ENCODE measurements at places on chromosomes 2 and 18.

GRCh38 chr2:100785626-100786296 is 34.2 kb upstream of the NPAS2 start:
- no peaks in the 10 kb centered on the region for H3K4me1 ChIP-seq
- no peak for DNase-seq
- H3K27me3 ChIP-seq, result no peaks in the 10 kb centered on the region
- H3K36me3 ChIP-seq, result no peaks in the 10 kb centered on the region

- no peak for DNase-seq
- H3K36me3 ChIP-seq, result no peaks in the 10 kb centered on the region
- H3K4me3 ChIP-seq, result no peak overlapping the region
- no peaks in the 10 kb centered on the region for H3K27me3 ChIP-seq
- H3K27ac ChIP-seq, result no peak overlapping the region
Observed at GRCh38 chr2:215784371-215784783, 229.0 kb downstream of the MREG start.

DNA sequence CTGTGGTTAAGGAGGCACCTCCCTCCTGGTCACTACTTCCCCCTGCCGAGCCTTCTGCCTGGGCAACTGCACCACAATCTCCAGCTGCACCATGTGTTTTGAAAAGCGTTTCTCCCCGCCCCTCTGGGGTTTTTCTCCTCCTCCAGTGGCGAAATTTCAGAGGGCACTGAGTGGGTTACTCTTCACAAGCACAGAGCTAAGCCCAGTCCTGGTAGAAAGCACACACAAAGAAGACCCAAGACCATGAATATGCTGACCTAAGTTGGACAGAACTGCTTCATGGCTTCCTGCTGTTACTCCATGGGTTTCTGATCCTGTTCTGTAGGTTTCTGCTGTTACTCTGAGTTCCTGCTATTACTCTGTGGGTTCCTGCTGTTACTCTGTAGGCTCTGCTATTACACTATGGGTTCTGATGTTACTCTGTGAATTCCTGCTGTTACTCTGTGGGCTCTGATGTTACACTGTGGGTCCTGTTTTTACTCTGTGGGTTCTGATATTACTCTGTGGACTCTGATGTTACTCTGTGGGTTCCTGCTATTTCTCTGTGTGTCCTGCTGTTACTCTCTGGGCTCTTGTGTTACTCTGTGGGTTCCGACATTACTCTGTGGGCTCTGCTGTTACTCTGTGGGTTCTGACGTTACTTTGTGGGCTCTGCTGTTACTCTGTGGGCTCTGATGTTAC is 216.6 kb downstream of the RTP5 start:
- H3K27me3 ChIP-seq, result peaks cover 8% of the 10 kb centered on the region
- no peak overlapping the region for H3K27ac ChIP-seq
- H3K36me3 ChIP-seq, result no peaks in the 10 kb centered on the region
- peaks cover 37% of the 10 kb centered on the region for H3K4me1 ChIP-seq

DNA sequence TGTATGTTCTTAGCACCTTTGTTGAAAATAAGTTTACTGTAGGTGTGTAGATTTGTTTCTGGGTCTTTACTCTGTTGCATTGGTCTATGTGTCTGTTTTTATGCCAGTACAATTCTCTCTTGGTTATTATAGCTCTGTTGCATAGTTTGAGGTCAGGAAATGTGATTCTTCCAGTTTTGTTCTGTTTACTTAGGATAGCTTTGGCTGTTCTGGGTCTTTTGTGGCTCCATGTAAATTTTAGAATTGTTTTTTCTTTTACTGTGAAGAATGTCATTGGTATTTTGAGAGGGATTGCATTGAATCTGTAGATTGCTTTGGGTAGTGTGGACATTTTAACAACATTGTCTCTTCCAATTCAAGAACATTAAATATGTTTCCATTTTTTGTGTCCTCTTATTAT is 69.1 kb downstream of the ANKRD62 start:
- no peak for DNase-seq
- H3K4me3 ChIP-seq, result no peak overlapping the region
- H3K27me3 ChIP-seq, result peaks cover 6% of the 10 kb centered on the region
- no peak overlapping the region for H3K27ac ChIP-seq
- H3K36me3 ChIP-seq, result no peaks in the 10 kb centered on the region
- H3K4me1 ChIP-seq, result no peaks in the 10 kb centered on the region

- H3K27me3 ChIP-seq, result no peaks in the 10 kb centered on the region
- peaks cover 8% of the 10 kb centered on the region for H3K36me3 ChIP-seq
- no peak overlapping the region for H3K4me3 ChIP-seq
- peak; percentile 86 for DNase-seq
- peaks cover 59% of the 10 kb centered on the region for H3K4me1 ChIP-seq
- no peak overlapping the region for H3K27ac ChIP-seq
Observed at GRCh38 chr2:96148410-96149217, 3.4 kb upstream of the DUSP2 start.

- no peaks in the 10 kb centered on the region for H3K27me3 ChIP-seq
- no peak overlapping the region for H3K4me3 ChIP-seq
- H3K36me3 ChIP-seq, result no peaks in the 10 kb centered on the region
- no peak overlapping the region for H3K27ac ChIP-seq
- no peaks in the 10 kb centered on the region for H3K4me1 ChIP-seq
- no peak for DNase-seq
Observed at GRCh38 chr2:171419333-171419732, 14.5 kb downstream of the METTL8 start.

DNA sequence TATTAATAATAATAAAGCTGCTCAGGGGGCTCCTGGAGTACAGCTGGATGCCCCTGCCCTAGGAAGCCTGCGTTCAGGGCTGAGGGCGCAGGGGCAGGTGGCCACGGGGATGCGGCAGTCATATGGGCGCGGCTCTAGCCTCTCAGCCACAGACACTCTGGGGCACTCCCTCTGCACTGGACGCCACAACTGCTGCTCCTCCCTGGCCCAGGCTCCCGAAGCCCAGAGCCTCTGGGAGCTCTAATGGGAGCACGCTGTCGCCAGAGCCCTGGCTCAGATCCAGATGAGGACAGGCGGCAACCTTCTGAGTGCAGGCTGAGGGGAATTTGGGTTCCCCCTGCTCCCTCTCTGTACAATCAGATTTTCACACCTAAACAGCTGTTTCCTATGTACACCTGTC is 93.6 kb downstream of the MTCL1 start:
- no peak for DNase-seq
- no peak overlapping the region for H3K4me3 ChIP-seq
- no peaks in the 10 kb centered on the region for H3K27me3 ChIP-seq

DNA sequence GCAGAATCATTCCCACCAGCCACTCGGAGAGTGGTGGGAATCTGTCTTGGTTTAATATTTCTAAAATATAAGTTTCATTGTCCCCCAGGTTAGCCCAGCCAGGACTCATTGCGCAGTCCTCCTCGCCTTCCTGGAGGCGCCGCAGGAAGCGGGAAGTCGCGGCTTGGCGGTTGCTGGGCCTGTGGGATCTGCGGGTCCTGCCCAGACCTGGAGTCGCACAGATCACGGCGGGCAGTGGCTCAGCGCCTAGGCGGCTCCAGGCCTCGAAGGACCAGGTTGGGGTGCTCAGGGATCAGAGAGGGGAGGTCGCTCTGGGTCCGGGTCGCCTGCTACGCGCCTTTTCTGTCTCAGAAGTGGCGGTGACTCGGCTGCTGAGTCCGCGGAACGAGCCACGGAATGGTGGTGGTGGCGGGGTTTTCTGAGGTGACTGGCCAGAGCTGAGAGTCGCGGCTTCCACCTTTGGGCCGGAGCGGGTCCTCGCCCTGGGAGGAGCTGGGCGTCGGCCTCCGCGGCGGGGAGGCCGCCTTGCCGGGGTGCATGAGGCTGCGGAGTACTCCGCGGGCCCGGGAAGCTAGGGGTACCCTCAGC is 2.6 kb downstream of the HOXD3 start:
- H3K27me3 ChIP-seq, result peaks cover 4% of the 10 kb centered on the region
- H3K4me1 ChIP-seq, result no peaks in the 10 kb centered on the region
- no peak for DNase-seq

DNA sequence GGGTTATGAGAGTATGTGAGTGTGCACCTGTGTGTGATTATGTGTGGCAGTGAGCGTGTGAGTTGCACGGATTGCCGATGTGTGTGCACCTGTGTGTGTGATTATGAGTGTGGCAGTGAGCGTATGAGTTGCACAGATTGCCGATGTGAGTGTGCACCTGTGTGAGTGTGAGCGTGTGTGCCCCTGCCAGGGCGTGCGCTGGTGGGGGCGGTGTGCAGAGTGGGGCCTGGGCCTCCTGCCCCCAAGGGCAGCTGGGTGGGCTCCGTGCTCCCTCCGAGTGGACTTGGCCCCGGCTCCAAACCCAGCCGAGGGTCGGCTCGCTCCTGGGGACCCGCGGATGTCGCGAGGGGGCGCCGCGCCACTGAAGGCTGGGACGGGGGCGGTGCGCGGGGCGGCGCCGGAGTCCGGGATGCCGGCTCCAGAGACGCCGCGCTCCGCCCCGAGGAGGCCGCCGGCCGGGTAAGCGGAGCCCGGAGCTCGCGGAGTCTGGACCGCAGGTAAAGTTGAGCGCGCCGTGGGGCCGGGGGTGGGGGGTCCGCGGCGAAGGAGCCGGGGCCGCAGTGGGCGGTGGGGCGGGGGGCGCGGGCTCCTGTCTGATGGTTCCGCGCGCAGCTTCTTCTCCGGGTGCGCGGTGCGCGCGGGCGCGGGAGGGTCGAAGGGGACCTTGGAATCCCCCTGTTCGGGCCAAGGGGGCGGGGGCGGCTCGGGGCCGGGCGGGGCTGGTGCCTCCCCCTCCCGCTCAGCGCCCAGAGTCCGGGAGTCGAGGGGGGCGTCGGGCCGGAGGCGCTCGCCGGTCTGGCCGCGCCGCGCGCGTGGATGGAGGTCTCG is at the start of gene KCNG2:
Gene KCNG2 (plus strand): TSS at position 421 of the 828 bp plus-strand sequence. CDS start 65,730 bp downstream, outside the sequence.
- H3K4me1 ChIP-seq, result peaks cover 16% of the 10 kb centered on the region
- H3K36me3 ChIP-seq, result no peaks in the 10 kb centered on the region
- H3K4me3 ChIP-seq, result no peak within 1 kb of the TSS
- no peak within 1 kb of the TSS for H3K27ac ChIP-seq
- no peaks in the 10 kb centered on the region for H3K27me3 ChIP-seq
- no peak for DNase-seq

DNA sequence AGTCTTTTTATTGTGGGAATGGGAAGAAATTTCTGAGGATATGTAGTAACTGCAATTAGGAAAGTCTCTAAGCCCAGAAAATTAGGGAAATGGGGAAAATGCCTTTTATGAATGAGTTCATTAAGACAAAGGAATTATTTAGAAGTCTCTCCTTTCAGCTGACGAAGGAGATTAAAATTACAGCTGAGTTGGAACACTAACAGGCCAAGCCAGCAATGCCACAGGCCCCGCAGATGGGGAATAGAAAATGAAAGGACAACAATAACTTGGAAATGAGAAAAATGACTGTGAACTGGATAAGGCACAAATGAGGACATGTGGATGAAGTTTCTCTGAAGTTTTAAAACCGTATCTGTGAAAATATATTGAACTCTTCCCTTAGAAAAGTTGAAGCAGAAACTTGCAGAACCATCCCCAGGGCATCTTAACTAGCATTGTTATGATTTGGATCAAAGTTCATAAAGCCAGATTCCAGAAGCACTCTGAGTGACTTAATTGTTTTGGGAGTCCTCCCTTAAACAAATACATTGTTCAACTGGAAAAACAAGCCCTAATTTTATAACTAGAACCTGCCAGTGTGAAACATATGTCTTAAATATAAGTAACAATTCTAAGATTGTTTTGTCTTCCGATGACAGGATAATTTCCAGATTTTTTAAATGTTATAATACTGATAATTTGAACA is 51.3 kb downstream of the C2orf76 start:
- H3K27ac ChIP-seq, result no peak overlapping the region
- no peaks in the 10 kb centered on the region for H3K36me3 ChIP-seq
- H3K4me3 ChIP-seq, result no peak overlapping the region
- H3K4me1 ChIP-seq, result no peaks in the 10 kb centered on the region
- DNase-seq, result no peak

GRCh38 chr2:168120730-168121129 is 126.7 kb downstream of the STK39 start:
- no peaks in the 10 kb centered on the region for H3K27me3 ChIP-seq
- H3K4me1 ChIP-seq, result no peaks in the 10 kb centered on the region
- no peak for DNase-seq
- no peak overlapping the region for H3K27ac ChIP-seq

- no peak overlapping the region for H3K27ac ChIP-seq
- H3K36me3 ChIP-seq, result no peaks in the 10 kb centered on the region
- no peaks in the 10 kb centered on the region for H3K27me3 ChIP-seq
- no peaks in the 10 kb centered on the region for H3K4me1 ChIP-seq
- no peak for DNase-seq
Observed at GRCh38 chr2:3129867-3130266, 247.8 kb downstream of the EIPR1 start.

DNA sequence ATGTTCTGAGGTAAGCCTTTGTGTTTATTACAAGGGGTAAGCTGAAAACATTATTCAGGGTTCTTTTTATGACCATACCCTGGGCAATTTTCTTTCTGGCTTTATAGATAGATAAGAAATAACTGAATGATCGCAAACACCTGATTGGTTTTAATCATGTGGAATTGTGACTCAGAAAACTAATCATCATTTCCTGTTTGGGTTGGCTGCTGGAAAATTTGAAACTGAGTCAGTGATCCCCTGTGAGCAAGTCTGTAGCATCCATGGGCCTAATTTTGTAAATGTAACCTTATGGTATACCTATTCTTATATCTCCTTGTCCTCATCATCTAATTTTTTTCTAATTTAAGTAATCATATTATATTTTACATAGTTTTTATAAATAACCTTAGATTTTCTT is 34.3 kb downstream of the CCDC68 start:
- no peak overlapping the region for H3K27ac ChIP-seq
- H3K27me3 ChIP-seq, result no peaks in the 10 kb centered on the region
- no peak overlapping the region for H3K4me3 ChIP-seq
- no peaks in the 10 kb centered on the region for H3K36me3 ChIP-seq
- no peak for DNase-seq

All from DND-41 (cell line).